ENCODE measurements at places on chromosomes 7 and 10.
A peak's percentile ranks its signal among the peaks of the same experiment; 100 is the strongest.

GRCh38 chr10:113473011-113473410 lies 79.8 kb upstream of the HABP2 start:
- no peak for DNase-seq

DNA sequence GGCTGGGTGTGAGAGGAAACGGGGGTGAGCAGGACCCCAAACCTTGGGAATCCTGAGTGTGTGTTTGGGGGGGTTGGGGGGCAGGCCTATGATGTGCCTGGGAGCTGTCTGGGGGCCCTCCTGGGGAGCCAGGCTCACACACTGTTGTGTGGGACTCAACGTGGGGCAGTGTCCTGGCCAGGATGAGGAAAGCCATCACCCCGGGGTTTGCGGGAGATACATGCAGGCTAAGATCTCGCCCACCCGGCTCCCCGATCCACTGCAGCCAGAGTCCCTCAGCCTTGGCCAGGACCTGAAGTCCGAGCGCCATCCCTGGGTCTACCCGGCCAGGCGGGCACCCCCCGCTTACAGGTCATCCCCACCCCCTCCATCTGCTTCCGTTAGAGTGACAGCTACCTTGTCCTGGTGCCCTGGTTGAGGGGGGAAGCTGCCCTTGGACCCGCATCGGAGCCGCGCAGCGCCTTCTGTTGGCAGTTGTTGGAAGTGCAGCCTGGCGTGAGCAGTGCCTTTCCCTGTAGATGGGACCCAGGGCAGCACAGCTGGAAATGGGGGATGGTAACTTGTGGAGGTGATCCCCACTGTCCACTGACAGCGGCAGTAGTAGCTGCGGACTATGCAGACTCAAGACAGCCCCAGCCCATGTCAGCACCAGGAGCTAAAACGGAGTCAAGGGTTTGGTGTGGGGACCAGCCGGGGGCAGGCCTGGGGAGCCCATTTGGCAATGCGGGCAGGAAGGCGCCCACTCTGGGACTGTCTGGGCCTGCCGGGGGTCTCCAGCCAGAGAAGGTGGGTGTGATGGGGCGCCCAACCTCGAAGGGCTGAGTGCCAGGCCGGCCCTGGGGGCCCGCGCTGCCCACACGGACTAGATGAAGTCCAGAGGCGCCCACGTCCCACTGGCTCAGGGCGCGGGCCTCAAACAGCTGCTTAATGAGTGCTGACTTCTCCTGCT lies 885.6 kb upstream of the ZNF722 start:
- DNase-seq = no peak

DNA sequence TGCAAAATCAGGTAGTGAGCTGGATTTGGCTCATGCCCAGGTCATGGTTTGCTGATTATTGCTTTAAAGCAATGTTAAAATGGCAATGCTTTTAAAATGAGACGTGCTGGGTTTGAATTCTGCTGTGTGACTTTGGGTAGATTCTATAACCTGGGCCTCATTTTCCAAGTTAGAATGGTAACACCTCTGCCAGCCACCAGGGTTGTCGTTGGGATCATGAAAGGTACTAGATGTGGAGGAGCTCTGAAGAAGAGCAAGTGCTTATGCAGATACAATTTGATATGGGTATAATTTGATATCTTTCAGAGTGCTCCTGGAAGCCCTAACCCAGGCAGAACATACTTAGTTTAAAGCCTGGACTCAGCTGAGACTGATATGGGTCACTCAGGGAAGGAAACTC lies 60.0 kb downstream of the EVX1 start:
- DNase-seq = no peak

- DNase-seq = peak; percentile 9
Observed at GRCh38 chr7:7944619-7945282, 23.8 kb upstream of the GLCCI1 start.

DNA sequence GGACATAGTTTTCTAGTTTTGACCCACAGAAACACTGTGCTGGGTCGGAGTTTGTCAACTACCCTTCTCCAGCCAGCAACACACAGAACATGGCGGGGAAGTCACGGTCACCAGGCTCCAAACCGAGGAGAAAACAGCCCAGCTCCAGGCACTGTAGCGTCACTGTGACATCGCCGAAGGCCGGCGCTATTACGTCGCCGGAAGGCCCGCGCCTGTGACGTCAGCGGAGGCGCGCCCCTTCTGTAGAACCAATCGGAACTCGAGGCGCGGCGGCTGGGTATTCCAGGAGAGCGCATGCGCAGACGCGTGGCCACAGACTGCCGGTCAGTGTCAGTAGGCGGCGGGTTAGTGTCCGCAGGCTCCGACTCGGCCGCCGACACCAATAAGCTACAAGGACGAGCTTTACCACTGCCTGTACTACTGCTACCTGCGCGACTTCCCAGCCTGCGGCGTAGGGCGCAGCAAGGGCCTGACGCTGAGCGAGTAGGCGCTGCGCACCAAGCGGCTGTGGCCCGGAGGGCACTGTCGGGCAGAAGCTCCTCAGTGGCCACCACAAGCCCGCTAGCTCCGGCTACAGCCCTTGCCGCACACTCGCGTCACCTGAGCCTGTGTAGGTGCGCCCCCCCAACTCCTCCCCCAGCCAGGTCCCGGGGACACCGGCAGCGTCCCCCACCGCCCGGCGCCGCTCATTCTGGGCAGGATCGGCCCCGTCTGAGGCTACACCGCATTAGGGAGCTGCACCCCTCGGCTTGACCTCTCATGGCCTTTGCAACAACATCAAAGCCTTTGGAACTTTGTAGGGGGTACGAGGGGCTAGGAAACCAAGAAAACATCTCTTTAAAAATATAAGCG lies 35.1 kb upstream of the SRRM3 start:
- peak; percentile 97 for DNase-seq

GRCh38 chr7:102063690-102064180 lies 222.9 kb upstream of the SH2B2 start:
- DNase-seq = peak; percentile 98

GRCh38 chr7:35802649-35803048 lies 1.8 kb downstream of the SEPTIN7 start:
- no peak for DNase-seq

GRCh38 chr7:46454816-46455215 lies 533.7 kb upstream of the IGFBP3 start:
- DNase-seq = no peak

GRCh38 chr10:50503661-50504320 lies 120.0 kb downstream of the SGMS1 start:
- peak; percentile 41 for DNase-seq

- DNase-seq = peak; percentile 14
Observed at GRCh38 chr10:124117833-124118232, 24.4 kb upstream of the CHST15 start.

DNA sequence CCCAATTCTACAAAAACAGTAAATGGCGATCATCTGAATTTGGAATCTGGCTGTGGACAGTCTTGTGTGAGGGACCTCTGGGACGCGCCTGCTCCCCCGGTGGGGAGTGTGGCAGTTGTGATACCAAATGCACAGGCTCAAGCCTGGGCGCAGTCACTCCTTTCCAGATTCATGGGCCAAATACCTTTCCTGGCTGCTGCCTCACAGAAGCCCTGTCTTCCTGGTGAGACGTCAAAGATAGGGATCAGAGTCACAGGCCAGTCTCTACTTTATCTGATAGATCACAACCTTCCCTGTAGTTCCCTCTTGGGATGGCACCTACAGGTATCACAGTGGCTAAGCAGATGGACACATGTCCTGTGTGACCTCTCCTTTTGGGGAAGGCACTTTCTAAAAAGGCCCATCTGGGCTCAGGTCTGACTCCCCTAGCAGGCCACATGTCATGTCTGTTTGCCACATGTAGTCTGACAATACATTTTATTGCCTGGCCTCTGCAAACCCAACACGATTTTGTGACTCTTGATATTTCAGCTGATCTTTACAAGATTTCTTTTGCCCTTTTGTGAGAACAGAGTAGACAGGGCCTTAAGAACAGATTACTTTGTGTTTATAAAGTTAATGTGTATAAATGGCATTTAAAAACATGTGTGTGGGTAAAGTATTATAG lies 150.1 kb downstream of the SNX10 start:
- peak; percentile 45 for DNase-seq

DNA sequence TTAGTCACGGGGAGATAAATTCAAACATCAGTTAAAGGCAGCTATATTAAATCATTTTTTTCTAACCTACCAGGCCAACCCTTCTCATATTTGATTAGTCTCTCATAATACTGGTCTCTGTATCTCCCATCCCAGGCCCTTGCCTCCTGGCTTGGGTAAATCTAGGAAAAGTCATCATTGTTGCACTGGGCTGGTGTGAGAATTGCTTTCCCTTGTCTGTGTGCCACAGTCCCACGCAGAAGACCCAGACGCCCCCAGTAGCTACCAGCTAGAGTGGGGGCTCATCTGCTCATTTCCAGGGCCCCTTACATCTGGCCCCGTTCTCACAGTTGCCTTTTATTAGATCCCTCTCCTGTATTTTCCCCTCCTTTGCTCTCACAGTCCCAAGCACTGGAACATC lies 67.6 kb upstream of the VIPR2 start:
- DNase-seq = no peak

DNA sequence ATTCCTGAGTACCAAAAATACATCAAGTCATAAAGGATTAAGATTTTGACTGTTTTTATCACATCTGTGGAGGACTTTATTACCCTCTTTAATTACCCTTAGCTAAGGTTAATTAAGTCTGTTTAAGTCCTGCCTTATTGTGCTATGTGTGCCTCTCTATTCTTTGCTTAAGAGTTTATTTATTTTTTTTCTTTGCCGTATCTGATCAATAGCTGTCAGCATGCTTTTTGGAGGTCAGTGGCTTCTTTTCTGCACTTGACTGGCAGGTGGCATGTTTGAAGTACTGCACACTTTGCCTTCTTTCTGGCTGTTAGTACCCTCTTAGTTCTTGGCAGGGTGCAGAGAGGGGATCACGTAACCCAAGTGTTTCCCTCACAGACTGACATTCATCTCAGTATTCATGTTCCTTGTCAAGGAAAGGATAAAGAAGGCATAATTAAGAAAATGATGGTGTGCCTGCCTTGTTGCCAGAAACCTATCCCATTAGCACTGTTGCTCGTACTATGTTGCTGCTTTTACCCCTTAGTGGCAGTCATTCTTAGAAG lies 225.8 kb downstream of the EXOC4 start:
- DNase-seq = no peak

DNA sequence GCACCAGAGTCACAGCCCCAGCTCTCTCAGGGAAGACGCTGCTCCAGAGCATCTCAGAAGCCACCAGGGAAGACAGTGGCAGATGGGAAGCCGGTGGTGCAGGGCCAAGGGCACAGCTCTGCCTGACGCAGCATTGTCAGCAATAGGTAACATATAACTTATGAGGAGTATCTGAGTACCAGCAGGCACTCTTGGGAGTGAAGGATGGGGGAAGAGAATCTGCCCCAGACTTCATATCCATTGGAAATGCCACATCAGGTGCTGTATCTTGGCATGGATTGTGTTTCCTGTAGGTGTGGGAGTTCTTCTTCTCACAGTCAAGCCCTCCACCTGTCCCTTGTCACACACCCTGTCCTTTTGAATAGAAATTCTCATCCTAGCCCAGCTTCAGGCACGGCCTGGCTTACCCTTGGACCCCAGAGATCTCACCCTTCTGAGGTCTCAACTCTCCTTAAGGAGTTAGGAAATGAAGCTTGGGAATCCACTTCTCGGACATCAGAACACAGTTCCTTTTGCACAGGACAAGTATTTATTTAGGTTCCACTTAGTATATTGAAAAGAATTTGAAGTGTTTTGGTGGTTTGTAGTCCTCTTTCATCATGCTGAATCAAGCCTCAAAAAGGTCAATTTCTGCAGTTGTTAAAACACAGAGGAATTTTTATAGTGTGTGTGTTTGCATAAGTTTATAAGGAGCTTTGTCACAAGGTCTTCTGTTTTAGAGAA lies 9.9 kb downstream of the EPDR1 start:
- DNase-seq = no peak

GRCh38 chr10:30750971-30751677 lies 121.6 kb upstream of the LYZL2 start:
- DNase-seq = no peak

DNA sequence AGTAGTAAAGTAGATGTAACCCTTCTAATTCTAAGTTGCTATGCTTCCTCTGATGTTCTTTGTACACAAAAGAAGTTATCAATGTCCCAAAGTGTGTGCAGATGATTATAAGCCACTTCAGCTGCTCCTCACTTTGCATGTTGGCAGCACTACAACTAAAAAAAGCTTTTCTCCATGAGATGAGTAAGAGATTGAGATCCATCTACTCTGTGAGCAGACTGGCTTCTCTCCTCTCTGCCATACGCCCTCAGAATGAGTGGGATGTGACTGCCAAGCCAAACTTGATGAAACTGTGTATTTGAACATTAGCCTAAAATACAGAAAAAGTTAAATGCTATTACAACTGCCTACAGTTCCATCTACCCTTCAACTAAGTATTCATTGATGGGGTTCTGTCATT lies 102.9 kb upstream of the ETV1 start:
- no peak for DNase-seq

DNA sequence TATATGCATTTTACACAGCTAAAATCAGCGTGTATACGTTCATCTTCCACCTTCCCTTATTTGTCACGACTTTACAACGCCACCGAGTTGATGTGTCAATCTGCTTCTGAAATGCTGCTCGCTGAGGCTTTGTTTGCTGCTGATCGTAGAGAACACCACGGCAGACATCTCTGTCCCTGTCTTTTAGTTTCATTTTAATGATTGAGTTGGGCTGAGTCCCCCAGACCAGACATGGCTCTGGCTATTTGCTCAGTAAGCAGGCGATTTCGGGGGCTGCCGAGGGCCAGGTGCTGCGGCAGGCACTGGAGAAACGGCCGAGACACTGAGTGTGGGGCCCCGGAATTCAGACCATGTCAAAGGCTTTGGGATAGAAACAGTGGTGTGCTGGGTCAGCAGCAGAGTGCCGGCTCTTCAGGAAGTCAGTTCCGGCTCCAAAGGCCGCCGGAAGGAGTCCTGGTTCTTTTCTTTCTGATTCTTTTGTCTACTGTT lies 5.0 kb downstream of the LRRC27 start:
- no peak for DNase-seq

GRCh38 chr7:84108119-84108518 lies 86.5 kb downstream of the SEMA3A start:
- DNase-seq = no peak

GRCh38 chr7:2190531-2190930 lies 42.2 kb downstream of the MAD1L1 start:
- DNase-seq = peak; percentile 45

- DNase-seq = no peak
Observed at GRCh38 chr7:82464372-82464771, 20.8 kb upstream of the CACNA2D1 start.

DNA sequence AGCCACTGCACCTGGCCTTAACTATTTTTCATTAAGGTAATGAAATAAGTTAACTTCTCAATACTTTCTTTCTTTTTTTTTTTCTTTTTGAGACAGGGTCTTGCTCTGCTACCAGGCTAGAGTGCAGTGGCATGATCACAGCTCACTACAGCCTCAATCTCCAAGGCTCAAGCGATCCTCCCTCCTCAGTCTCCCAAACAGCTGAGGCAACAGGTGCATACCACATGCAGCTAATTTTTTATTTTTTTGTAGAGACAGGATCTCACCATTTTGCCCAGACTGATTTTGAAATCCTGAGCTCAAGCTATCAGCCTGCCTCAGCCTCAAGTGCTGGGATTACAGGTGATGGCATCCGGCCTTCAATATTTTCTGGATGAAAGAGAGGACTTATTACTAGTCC lies 21.0 kb downstream of the KMT2C start:
- no peak for DNase-seq
